ENCODE measurements at places on chromosomes 4 and X.
A peak's percentile ranks its signal among the peaks of the same experiment; 100 is the strongest.

- peak; percentile 24 for DNase-seq
Measured at GRCh38 chr4:156512622-156513021, 459.0 kb downstream of the PDGFC start.

GRCh38 chrX:40197071-40197470 lies 99.3 kb upstream of the BCOR start:
- DNase-seq: no peak

- peak; percentile 39 for DNase-seq
Measured at GRCh38 chr4:147638942-147639341, 21.7 kb downstream of the TMEM184C start.

DNA sequence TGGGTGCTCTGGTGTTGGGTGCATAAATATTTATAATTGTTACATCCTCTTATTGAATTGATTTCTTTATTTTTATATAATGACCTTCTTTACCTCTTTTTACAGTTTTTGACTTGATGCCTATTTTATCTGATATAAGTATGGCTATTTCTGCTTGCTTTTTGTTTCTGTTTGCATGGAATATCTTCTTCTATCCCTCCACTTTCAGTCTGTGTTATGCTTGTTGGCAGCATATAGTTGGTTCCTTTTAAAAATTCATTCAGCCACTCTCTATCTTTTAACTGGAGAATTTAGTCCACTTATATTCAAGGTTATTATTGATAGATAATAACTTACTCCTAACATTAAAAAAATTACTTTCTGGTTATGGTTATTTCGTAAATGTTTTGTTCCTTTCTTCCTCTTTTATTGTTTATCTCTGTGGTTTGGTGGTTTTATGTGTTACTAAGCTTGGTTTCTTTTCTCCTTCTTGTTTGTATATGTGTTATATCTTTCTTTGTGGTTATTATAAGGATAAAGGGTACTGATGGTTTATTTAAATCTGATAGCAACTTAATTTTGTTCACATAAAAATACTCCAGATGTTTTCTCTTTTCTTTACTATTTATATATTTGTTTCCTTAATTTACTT lies 69.5 kb downstream of the IL15 start:
- peak; percentile 77 for DNase-seq

GRCh38 chr4:159178151-159178546 lies 75.3 kb downstream of the RAPGEF2 start:
- peak; percentile 61 for DNase-seq

Data from OCI-M1 (cell line).